ENCODE measurements at places on chromosomes 16 and 17. TPM values are rescaled to one million over a fixed set of nuclear protein-coding genes. Genes with fewer than 3 reads are reported as not detected.

DNA sequence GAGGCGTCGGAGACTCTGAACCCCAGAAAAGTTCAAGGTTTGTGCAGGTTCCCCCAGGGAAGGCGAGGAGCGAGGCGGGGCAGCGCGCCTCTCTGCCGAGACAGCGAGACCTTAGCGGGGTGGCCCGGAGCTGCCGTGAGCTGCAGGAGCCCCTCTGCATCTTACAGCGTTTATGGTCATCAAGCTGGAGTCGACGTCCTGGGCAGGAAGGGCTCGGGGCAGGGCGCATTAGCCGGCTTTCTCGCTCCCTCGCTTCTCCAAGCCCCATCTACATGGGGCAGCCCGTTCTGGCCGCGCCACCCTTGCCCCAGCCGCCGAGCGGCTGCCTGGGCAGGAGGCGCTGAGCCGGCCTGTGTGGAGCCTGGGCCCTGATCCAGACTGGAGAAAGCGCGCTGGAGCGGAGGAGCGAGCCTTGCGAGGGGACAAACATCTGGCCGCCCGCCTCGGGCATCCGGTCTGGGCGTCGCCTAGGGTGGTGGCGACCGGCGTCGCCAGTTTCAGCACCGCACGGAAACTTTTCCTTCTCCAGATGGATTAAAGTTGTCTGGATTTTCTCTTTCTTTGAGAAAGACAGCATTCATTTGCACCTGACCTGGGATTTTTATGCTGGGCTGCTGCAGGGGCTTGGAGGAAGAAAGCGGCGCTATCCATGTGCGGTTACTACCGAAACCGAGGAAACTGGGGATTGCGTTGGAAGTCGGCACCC is 750 bp downstream of the TMEM132E start:
- peak; percentile 87 for DNase-seq

DNA sequence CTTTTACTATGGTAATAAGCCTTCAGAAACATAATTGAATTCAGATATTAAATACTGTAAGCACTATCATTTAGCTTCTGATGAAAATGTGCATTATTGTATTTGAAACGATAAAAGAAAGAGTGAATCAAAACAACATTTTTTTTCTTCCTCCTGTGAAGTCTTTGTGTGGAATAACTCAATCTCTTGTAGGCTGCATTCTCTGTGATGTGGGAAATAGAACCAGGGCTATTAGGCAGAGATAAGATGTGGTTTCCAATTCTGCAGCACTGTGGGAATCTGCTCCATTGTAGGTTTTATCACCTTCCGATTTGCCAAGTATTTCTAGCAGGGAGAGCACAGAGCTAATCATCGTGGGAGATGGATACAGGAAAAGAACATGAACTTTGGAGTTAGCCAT is 624.5 kb downstream of the RBFOX1 start:
- DNase-seq = no peak

DNA sequence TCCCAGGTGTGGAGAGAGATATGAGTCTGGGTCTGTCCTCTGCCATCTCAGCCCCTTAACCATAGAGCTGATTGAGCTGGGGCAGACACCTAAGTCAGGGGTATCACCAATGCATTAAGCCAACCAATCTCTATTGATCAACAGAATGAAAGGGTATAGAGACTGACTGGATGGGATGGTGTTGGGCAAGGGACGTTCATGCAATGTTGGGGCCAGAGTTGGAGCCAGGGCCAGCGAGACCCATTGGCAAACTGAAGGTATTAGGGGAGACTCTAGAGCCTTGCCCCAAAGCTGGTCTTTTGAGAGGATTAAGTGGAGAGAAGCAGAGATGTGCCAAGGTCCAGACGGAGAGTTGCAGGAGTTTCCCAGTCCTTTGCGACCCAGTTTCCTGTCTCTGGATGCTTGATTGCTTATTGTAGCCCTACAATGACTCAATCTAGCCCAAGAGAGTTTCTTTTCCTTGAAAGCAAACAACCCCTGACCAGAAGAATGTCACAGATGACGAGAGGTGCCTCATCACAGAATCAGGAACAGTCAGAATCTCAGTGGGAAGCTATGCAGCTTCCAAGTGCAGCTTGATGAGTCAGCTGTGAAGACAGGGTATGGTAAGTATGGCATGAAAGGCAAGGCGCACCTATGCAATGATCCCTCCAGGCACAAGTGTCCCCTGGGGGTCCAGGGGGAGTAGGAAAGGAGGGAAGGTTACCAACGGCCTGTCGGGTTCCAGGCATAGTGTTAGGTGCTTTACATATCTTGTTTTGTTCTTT is 137.2 kb downstream of the UTP18 start:
- peak; percentile 92 for DNase-seq

DNA sequence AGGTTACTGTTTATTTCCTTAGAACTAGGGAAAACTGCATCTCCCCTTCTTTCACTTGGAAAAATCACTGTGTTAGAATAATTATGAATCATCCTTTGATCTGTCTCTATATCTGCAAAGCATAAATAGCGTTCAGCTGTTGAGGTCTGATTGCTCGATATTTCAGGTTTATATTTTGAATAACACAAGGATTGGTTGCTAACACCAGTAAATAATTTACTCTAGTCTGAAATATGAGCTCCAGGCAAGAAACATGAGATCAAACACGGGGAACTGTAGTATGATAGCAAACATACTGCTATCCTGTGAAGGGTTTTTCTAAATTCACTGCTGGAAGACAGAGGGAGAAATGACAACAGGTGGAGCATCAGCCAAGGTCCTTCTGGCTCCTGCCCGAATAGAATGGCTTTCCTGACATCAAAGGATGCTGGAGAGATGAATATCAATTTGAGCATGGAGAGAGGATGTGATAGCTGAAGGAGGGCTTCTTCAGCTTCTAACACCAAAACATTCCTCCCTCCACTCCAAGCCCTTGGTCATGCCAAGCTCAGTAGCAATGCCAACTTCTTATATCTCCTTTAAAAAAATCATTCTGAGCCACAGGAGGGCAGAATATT is 450.3 kb downstream of the SHISA9 start:
- DNase-seq = no peak

- DNase-seq = peak; percentile 19
Measured at GRCh38 chr17:57801044-57801711, 48.7 kb downstream of the MRPS23 start.

- peak; percentile 92 for DNase-seq
Measured at GRCh38 chr17:46732754-46733398, 85.6 kb downstream of the WNT3 start.

CDK5R1 gene
- total RNA-seq = 5.4 TPM

GRCh38 chr16:48271728-48272127 is 24.4 kb upstream of the ABCC11 start:
- no peak for DNase-seq

DNA sequence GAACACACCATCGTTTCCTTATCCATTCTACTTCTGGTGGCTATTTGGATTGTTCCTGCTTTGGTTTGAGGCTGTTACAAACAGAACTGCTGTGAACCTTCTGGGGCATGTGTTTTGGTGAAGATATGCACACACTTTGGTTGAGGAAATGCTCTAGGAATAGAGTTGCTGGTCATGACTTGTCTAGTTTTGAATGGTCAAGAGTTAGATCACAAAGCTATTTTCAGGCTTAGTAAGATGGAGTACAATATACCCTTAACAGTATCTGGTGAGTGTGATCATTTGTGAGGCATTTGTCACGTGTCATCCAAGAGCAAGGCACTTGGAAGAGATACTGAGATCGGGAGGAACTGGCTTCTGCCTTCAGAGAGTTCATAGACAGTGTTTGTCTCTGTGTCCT is 47.0 kb upstream of the CACNG5 start:
- no peak for DNase-seq

- DNase-seq = no peak
Measured at GRCh38 chr17:45128331-45128730, 4.0 kb downstream of the PLCD3 start.

DNA sequence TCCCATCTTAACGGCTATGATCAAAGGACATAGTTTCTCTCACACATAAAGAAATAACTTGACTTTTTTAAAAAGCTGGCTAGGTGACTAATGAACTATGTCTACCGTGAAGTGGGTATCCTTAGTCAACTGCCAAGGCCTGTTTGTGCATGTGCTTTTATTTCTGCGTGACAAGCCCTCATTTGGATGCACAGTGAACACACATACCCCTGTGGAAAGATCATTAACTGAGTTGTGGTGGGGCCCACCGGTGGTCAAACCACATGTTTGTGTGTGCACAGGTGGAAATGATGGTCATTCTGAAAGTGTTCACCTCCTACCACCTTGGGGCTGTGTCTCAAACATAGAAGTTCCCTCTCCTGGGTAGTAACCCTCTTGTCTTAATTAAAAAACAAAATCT is 256.1 kb upstream of the SALL1 start:
- DNase-seq = no peak

- DNase-seq = no peak
Measured at GRCh38 chr17:80658821-80659220, 114.2 kb downstream of the RPTOR start.

GRCh38 chr16:4358236-4358635 is 7.1 kb upstream of the PAM16 start:
- DNase-seq = no peak

KRTAP9-8 gene
- total RNA-seq = not detected

- DNase-seq = peak; percentile 95
Measured at GRCh38 chr17:32275060-32276042, 9.7 kb downstream of the RHBDL3 start.

PRAC1 gene
- not detected for total RNA-seq

DNA sequence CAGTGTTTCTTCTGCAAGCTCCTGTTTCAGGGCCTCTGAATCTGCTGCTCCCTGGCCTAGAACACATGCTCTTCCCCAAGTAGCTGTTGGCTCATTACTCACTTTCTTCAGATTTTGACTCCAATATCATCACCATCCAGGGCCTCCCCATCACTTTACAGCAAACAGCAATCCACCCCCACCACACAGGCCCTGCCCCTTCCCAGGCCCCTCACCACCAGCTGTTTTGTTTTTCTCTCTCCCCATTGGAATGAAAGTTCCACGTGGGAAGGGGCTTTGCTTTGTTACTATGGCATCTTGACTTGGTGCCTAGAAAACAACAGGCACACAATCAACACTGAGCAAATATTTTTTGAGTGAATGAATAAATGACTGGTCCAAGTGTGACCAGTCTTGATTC is 4.0 kb downstream of the TMEM170A start:
- no peak for DNase-seq

ZG16 gene
- total RNA-seq = not detected

CCL1 gene
- total RNA-seq = not detected

DNA sequence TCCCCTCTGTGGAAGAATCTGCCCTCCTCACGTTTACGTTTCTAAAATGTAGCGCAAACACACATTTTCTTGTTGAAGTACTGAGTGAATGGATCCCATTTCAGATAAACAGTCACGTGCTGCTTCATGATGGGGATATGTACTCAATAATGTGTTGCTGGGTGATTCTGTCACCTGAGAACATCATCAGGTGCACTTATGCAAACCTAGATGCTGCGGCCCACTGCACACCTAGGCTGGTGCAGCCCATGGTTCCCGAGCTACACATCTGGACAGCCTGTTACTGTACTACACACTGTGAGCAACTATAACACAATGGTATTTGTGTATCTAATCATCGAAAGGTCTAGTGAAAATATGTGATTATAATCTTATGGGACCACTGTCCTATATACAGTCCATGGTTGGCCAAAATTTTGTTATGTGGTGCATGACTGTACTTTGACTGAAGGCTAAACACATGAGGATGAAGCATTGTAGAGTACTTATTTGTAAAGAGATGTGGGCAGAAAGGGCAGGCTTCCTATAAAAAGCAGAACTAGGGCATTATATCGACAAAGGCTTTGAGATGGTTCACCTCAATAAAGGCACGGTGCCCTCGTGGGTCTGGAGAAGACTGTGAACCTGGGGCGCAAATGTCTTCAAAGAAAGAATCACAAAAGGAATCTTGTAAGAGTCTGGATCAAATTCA is 26.3 kb downstream of the MARF1 start:
- DNase-seq = no peak
